ENCODE measurements at places on chromosomes 5 and 9.

- no peak for DNase-seq
Measured at GRCh38 chr5:56565644-56566043, 249.7 kb upstream of the MAP3K1 start.

- DNase-seq, result no peak
Measured at GRCh38 chr5:178058321-178059012, 54.9 kb upstream of the N4BP3 start.

- no peak for DNase-seq
Measured at GRCh38 chr9:120855827-120856670, 13.3 kb upstream of the PSMD5 start.

- DNase-seq, result no peak
Measured at GRCh38 chr9:31336841-31337240, 1047.6 kb upstream of the ACO1 start.

DNA sequence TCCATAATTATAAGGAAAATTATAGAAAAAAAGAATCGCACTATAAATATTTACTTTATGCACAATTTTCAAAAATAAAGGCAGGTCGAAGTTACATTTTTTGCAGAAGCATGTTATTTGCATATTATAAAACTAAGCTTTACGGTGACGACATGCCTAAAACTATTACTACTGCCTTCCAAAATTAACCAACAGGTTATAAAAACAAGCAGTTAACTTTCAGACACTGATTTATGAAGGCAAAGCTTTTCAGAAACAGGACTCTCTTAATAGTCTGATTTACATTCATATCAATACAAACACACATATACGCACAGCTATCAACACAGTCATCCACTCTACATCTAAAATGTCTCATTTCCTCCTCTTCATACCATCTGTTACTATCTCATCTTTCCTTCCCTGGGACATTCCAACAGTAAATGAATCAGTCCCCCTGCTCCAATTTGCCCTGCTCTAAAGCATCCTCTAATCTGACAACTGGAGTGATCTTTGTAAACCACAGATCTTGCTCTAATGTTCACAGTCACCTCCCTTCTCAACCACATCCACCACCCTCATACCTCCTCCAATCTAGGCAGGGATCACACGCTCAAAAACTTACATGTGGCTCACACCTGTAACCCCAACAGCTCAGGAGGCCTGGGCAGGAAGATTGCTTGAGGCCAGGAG lies 21.6 kb downstream of the FBXW11 start:
- DNase-seq, result peak; percentile 23

DNA sequence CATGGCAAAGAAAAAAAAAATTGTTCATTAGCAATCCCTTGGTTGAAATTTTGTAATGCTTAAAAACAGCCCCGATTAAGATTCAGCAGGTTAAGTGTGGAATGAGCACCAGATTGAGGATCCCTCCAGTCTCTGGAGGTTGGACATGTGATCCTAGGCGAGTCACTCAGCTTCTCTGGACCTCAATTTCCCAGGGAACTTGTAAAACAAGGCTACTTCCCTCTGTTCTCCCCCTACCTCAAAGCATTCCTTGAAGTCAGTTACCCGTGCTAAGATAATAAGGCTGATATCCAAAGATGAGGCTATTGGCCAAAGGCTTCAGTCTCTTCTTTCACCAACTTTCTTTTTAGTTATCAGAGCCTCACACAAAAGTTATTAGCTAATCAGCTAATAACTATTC lies 2.9 kb downstream of the KLHL3 start:
- DNase-seq, result no peak

- no peak for DNase-seq
Measured at GRCh38 chr9:19284729-19285128, 54.2 kb downstream of the DENND4C start.

- DNase-seq, result no peak
Measured at GRCh38 chr5:135386886-135387628, 12.0 kb downstream of the MACROH2A1 start.

DNA sequence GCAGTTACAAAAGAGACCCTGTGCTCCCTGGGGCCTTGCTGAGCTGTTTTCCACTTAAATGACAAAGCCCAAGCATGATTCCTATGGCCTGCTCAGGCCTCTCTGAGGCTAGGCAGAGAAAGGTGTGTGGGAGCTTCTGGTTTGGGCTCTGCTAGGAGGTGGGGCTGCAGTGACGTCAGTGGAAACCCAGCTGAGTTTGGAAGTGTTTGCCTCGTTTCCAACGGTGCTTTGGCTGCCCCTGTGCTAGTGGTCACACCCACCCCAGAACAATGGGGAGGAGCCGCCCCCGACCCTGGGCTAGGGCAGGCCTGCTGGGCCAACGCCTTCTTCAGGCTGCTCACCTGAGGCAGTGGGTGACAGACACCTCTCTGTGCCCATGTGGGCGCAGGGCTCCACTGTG lies 10.4 kb downstream of the ANGPTL2 start:
- no peak for DNase-seq

DNA sequence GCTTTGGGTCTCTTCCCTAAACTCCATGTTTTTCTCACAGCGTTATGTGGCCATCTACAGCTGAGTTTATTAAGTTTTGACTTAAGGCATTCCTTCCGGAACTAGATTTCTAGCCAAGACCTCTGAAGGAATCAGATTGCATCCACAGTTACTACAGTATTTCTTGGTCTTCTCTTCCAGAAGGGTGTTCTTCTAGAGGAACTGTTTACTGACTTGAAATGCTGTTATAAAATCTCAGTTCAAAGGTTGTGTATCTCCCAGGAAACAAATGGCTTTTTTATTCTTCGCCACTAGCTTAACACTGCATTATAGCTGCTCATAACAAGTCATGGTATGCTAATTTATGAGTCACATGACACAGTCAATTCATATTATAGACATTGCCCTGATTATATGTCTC lies 55.3 kb upstream of the RAD23B start:
- no peak for DNase-seq

- DNase-seq, result no peak
Measured at GRCh38 chr9:124217836-124218437, 39.8 kb upstream of the NEK6 start.

GRCh38 chr5:151151263-151151660 lies 6.3 kb downstream of the ANXA6 start:
- peak; percentile 31 for DNase-seq

DNA sequence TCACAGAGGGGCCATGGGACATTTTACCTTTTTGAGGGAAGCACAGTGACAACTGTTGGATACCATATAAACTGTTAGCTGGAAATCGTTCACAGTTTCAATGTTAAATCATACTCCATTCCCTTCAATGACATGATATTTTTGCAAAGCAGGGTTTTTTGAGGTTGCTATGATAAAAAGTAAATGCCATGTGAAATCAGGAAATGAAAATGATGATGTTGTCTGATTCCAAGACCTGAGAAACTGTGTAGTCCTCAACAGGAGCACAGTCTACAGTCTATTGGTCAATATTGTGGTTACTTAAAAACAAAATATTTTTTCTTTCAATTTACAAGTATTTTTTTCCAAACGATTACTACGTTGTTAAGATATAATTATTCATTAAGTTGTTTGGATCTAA lies 24.0 kb upstream of the ADAM19 start:
- DNase-seq, result no peak

- DNase-seq, result no peak
Measured at GRCh38 chr5:174097486-174098185, 52.1 kb downstream of the NSG2 start.

- DNase-seq, result no peak
Measured at GRCh38 chr5:154260224-154260927, 69.8 kb downstream of the GALNT10 start.

DNA sequence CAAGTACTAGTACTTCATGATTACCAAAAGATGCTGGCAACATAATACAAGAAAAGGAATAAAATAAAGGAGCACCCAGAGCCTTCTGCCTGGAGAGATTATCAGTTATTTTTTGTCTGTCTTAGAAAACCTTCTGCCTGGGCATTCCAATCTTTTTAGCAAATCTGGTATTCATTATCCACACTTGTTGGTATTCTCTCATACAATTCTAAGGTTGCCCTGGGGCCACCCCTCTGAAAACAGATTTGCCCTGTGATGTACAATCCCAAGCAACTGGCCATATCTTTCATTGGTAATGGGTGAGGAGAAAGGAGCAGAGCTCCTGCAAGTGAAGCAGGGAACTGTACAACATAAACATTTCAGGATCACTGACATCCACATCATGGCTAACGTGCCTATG lies 47.8 kb downstream of the WDR41 start:
- DNase-seq, result no peak

DNA sequence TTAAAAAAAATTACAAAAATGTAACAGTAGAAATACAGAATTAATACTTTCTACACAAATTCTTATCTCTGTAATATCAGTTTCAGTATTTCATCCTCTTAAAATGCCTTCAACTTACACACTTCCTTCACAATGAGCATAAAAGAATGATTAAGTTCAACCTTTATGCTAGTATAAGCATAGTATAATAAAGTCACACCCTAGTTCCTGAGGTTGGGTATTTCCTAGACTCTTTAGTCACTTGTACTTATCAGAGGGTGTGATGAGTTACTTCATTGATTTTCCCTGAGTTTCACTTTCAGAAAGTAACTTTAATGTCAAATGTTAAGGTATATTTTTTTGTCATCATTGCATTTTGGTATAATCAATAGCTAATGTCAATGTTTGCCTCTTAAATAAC lies 302.4 kb downstream of the PDE4D start:
- no peak for DNase-seq

DNA sequence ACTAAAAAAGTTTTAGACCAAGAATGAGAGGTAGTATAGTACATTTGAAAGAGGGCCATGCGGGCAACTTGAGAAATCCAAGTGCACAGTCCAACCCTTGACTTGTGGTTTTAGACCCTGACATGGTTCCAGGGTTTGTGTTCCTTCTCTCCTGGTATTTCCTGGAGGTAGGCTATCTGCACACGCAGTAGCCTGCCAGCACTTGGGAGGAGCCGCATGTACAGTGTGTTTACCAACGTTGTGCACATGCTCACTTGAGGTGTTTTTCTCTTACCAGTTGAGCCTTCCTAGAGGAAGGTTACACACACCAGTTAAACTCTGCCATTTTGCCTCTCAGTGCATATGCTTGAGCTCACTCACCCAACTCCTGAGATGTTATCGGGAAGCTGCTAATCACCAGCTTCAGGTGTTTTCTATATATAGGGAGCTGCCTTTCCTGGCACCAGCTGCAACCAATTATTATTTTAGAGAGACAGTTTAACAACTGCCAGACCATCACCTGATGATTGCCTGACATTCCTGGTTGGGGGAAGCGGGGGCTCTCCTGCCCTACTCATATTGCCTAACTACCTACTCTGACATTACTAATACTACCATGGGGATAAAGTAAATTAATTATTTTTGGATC lies 593.4 kb upstream of the TUSC1 start:
- DNase-seq, result no peak

DNA sequence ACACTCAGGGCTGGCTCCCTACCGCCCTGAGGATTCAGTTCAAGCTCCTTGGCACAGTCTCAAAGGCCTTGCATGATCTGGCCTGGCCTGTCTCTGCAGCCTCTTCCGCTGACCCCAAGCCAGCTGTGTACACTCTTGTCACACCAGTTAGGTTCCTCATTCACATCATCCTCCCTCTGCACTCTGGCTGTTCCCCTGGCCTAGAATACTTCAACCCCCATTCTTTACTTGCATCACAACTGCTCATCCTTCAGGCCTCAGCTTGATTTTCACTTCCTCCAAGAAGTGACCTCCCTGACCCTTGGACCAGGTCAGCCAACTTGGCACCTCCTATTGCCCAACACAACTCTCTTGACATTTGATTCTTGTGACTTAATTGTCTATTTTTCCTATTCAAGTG lies 18.9 kb upstream of the PFDN1 start:
- DNase-seq, result no peak

DNA sequence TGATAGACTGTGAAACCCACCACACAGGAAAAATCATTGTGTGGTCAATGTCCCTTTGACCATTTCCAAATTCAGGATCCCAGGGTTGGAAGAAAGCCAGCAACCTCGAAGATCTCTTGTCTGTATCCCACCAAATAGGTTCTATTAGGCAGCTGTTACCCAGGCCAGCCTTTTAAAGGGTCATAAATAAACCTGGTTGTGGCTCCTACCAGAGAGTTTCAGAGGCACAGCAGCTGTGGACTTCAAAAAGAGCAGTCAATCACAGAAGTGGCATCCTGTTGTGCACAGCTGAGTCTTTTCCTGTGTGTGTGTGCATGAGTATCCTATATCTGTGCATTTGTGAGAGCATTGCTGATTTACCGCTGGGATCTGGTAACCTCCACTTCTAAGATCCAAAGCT lies 23.7 kb upstream of the OR2S2 start:
- no peak for DNase-seq

DNA sequence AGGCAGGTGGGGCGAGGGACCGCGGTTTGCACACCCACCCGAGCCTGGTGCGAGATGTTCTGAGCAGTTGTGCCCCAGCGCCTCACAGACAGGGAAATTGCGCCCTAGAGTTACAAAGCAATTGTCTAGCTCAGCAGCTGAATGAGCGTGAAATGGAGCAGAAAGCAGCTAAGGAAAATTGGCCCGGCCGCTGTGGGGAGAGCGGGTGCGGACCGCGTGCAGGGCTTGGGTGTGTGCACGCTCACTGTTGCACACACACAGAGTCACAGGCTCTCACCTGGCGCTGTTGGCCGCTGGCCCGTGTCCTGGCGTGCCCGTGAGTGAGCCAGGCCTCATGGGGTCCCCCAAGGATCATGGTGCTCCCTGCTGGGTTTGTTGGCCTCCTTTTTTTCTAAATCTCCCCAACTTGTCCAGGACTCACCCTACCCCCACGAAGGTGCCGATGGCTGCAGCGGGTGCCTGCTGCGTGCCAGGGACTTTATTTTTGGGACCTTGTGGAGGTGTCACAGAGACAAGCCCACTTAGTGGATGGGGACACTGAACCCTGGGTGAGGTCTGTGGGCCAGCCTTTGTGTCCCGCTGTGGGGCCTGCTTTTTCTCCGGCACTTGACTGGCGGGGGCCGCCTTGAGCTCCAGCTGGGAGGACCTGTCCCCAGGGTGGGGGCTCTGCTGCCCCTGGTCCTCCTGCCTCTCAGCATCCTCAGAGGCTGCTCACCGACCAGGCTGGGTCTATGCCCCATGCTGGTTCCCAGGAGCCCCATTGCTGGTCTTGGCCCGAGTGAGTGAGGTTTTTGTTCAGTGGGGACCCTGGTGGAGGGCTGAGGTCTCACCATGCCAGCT lies 5.2 kb downstream of the RXRA start:
- DNase-seq, result no peak

DNA sequence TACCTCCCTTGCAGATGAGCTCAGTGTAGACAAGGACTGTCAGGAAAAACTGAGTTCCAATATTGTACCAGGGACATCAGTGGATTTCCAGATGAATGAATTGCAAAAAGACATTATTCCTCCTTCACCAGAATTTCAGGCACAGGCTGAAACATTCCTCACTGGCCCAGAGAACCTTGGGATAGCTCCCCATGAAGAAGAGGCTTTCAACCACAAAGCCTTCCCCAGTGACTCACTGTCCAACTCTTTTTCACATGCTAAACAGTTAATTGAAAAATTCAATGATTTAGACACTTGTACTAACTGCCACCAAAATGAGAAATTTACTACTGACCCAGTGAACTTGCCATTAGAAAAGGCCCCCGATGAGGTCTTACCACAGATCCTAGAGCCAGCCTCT lies 144.5 kb downstream of the UNC13B start:
- DNase-seq, result no peak

GRCh38 chr5:124040799-124041198 lies 528.8 kb downstream of the CSNK1G3 start:
- DNase-seq, result no peak

- peak; percentile 59 for DNase-seq
Measured at GRCh38 chr9:127214421-127215267, 49.9 kb upstream of the GARNL3 start.
